ENCODE measurements at places on chromosomes 11 and 22.

GRCh38 chr22:27725661-27726060 is 75.9 kb downstream of the MN1 start:
- no peak for DNase-seq

- no peak for DNase-seq
Observed at GRCh38 chr11:38972220-38972619, 2374.2 kb upstream of the RAG2 start.

DNA sequence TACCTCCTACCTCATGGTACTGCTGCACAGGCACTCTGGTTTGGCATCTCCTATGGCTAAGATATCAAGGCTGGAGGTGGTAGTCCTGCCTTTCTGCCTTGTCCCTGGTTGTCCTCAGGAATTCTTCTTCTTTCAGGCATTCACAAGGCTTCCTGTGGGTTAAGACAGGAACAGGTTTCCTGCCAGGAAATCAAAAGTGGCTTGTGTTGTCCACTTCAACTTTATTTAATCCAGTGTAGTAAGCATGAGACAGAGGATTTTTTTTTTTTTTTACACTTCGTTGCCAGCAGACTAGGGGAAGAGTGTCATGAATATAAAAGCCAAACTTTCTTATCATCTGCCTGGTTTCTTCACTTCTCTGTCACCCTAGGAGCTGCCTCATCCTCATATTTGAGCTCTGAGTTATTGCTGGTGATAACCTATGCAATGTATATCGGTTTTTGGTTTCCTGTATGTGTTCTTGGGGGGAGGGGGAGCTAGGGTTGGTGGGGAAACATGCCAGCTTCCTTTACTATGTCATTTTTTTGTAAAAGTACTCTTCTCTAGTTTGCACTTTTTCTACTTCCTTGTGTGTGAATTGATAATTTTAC is 50.2 kb downstream of the XKR3 start:
- no peak for DNase-seq

- no peak for DNase-seq
Observed at GRCh38 chr22:24517446-24517845, 22.3 kb downstream of the UPB1 start.

DNA sequence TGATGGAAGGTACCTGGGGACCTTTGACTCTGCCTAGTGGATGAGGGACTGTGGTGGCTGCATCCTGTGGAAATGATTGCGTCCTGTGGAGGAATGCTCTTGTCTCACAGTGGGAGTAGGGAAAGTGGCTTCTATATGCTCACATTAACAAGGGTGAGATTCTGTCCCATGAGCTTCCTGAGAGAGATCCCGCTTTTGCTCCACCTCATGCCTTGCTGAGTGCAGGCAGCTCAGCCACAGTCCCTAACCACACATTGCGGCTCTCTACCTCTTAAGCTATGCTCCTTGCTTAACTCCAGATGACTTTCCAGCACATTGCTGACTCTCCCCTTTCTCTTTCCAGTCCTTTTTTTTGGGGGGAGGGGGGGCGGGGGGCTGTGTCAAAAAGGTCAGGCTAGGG is 45.0 kb downstream of the TEAD1 start:
- DNase-seq: no peak

GRCh38 chr11:24093375-24093774 is 403.5 kb upstream of the LUZP2 start:
- DNase-seq: no peak

GRCh38 chr11:106263527-106263926 is 186.1 kb downstream of the AASDHPPT start:
- DNase-seq: no peak

- DNase-seq: no peak
Observed at GRCh38 chr11:98771791-98772190, 249.0 kb upstream of the CNTN5 start.

Data from CD4-positive, alpha-beta T cell treated with Interleukin-17A for 1 hour (primary cell).